ENCODE measurements at places on chromosomes 3 and 15.

DNA sequence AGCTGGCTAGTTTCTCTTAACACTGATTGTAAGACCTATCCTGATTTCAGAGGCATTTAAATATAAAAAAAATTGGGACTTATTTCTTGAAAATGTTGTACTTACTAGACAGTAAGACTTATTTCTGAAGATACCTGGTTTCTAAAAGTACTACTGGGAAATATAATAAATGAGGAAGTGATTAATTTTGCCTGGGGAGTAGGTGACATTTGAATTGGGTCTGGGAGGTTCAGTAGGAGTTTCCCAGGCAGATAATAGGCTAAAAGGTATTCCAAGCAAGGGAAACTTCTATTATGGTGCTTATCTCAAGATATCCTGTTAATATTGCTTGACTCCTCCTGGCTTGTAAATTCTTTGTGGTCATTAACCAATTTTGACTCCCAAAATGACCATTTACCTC is 6.5 kb upstream of the IQGAP1 start:
- no peak for DNase-seq

DNA sequence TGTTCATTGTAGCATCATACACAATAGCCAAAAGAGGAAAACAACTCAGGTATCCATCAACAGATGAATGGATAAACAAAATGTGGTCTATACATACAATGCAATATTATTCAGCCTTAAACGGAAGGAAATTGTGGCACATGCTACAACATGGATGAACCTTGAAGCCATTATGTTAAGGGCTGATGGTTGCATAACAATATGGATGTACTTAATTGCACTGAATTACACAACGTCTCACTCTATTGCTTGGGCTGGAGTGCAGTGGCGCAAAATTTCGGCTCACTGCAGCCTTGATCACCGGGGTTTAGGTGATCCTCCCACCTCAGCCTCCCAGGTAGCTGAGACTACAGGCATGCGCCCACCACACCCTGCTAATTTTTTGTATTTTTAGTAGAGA is 7.0 kb upstream of the TMEM62 start:
- no peak for DNase-seq

DNA sequence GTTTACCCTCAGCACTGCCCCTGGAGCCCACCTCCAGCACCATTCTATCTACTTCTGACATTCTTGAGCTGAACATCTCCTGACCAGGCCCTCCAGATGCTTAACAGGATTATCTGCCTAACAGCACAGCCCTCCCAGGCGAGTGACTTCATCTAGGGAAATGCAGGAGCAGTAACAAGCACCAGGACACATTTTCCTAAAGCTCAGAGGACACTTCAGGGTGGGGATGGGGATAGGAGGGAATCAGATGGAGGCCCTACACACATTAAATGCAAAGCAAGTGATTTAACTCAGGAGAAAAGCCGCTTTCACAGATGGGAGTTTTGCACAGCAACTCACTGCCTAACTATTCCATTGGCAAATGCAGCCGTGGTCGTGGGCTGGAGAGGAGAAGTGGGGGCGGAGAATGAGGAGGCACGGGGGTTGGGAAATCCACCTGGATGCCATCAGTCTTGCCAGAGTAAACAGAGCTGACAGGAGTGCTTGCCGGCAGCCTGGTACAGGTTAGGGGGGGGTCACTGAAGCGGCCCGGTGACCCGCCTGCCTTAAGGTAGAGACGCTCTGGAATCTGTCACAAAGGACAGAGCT is 21.3 kb upstream of the BNC1 start:
- no peak for DNase-seq

DNA sequence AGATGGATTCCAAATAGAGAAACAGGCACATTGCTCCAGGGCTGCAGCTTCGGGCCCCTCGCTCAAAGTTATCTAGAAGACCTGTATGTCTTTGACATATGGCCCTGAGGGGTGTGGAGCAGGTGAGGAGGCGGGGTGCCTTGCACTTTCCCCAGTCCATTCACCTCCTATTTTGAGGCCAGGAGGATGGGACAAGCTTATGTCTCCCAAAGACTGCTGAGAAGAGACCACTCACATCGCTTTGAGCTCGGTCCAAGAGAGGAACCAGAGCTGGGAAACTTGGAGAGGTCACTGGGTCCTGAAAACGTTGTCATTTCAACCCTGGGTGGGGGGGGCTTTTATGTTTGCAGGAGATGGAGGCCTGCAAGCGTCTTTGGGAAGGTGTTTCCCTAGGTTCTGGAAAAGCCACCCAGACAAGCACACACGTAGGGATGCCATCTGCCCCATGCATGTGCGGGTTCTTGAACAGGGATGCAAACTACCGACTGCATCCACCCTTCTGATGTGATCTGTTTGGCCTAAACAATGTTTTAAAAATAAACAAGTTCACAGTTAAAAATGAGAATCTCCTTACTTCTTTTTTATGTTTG is 33.7 kb upstream of the SYNM start:
- DNase-seq: no peak

- no peak for DNase-seq
Measured at GRCh38 chr15:38225381-38225780, 27.3 kb upstream of the SPRED1 start.

- no peak for DNase-seq
Measured at GRCh38 chr15:71484080-71484479, 326.3 kb upstream of the NR2E3 start.

DNA sequence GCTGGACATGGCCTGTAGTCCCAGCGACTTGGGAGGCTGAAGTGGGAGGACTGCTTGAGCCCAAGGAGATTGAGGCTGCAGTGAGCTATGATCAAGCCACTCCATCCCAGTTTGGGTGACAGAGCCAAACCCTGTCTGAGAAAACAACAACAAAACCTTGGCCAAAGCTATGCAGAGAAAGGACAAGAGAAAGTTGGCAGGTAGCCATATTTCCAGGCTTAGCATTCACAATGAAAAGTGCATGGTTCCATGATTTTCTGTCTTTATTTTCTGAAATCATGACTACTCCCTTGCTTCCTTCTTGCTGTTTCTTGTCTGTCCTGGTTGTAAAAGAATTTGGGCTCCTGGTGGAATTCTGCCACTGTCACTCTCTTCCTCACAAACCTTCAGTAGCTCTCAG is 284.6 kb upstream of the C2CD4B start:
- no peak for DNase-seq

- no peak for DNase-seq
Measured at GRCh38 chr15:65071381-65071811, 3.6 kb upstream of the RASL12 start.

DNA sequence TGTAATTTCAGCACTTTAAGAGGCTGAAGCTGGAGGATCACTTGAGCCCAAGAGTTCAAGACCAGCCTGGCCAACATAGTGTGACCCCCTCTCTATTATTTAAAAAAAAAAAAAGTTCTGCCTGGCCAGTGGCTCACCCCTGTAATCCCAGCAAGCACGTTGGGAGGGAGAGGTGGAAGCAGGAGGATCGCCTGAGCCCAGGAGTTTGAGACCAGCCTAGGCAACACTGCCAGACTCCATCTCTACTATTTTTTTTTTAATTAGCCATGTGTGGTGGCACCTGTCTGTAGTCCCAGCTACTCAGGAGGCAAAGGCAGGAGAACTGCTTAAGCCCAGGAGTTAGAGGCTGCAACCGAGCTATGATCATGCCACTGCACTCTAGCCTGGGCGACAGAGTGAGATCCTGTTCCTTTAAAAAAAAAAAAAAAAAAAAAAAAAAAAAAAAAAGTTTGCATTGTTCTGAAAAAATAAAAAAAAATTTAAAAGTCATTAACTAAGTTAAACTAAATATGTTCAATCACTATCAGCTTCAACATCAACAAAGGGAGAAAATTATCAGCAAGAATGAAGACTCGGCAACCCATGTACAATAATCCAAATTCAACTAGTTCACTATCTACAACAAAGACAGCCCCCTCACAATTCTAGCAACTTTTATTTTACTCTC is 1.9 kb downstream of the RAF1 start:
- no peak for DNase-seq

- DNase-seq: no peak
Measured at GRCh38 chr15:64599716-64600115, 139.3 kb downstream of the ZNF609 start.

GRCh38 chr3:122563717-122564025 is 429 bp downstream of the PARP9 start:
- DNase-seq: peak; percentile 55

DNA sequence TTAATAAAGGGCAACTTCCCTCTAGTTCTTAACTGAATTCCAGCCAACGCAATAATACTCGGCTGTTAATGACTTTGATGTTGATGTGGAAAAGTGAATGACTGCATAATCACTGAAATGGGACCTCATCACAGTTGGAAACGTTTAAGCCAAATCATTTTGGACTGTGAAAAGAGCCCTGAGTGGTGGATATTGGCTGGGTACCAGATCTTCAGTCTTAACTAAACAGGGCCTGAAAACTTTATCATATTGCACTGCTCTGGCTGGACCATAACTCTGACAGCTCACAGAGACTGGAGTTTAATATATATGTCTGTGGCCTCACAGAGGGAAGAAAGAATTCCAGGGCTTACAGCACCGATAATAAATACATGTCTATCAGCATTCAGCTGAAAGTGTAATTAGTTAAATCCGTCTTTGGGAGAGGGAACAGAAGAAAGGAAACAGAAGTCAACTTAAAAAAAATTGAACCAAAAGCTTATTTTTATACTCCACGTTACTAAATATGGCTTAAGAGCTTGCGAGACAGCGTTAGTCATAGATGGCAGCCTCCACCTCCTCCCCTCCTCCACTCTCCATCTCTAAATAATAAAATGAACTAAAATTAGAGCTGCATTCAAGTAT is 222.3 kb upstream of the CDIN1 start:
- no peak for DNase-seq

DNA sequence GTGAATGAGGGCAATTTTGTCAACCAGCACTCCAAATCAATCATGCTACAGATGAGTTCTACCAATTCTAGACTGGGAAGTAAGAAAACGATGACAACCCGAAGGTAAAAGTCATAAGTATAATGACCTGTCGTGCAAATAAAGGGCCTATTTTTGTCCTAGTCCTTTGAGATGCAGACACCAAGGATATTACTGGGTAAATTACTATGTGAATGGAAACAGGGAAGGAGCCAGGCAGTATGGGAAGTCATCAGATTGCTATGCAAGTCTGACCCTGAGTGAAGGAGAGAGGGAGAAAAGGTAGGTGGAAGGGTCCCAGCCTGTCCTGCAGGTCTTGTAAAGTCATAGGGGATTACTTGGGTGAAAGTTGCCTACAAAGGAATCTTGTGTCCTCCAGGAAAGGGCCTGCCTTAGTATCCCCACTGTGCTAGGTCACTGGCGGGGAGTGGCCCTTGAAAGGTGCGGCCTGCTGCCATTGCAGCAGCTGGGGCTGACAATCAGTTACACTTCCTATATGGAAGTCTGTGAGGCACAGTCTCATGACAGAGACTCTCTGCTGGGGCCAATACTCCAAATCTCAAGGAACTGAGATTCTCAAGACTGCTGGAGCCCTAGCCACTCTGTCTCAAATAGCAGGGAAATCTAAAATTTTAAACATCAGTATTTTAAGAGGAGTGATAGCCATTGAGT is 149.9 kb upstream of the SLC2A2 start:
- no peak for DNase-seq

- DNase-seq: no peak
Measured at GRCh38 chr15:97684249-97684648, 276.3 kb upstream of the ARRDC4 start.

DNA sequence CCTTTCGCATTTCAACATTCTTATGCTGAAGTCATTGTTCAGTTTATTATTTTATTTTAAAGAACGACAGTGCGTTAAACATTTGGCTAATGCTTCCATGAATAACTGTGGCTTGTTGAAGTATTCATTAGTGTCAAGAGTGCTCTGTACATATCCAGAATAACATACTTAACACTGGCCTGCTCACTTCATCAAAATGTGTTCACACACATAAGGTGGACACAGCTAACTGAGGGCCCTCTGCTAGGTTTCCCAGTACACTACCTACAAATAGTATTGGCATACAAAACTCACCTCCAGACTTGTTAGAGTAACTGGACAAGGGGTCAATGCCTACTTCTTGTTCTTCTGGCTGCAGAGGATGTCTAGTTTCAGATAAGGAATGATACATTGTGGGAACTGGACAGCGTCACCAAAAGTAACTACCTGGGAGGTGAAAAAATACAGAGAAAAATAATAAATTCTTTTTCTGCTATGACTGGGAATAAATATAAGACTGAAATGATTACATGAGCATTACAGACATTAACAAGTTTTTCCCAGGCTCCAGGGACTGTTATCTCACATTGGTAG is 234.2 kb downstream of the TBC1D5 start:
- DNase-seq: no peak

Data from activated T-cell treated with anti-CD3 and anti-CD28 coated beads, Interleukin-2, amount 50 U/mL, for 24 hours (primary cell).